ENCODE measurements at places on chromosomes 7 and 10.

DNA sequence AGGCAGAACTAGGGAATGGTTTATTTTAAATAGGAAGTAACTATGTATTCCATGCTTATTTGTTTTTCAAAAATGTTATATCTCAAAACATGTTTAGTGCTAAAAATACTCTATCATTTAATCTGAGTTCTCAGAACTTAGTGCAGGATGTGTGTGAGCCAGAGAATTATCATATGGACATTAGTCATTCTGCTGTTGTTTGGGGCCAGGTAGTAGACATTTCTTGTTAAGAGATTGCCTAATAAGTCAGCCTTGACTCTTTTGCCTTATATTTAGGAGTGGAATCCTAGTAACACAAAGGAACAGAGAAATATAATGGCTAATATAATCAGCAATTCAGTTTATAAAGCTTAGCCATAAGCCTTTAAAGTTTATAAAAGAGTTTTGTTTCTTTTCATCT, 149.8 kb downstream of the CCSER2 start:
- DNase-seq, result no peak

DNA sequence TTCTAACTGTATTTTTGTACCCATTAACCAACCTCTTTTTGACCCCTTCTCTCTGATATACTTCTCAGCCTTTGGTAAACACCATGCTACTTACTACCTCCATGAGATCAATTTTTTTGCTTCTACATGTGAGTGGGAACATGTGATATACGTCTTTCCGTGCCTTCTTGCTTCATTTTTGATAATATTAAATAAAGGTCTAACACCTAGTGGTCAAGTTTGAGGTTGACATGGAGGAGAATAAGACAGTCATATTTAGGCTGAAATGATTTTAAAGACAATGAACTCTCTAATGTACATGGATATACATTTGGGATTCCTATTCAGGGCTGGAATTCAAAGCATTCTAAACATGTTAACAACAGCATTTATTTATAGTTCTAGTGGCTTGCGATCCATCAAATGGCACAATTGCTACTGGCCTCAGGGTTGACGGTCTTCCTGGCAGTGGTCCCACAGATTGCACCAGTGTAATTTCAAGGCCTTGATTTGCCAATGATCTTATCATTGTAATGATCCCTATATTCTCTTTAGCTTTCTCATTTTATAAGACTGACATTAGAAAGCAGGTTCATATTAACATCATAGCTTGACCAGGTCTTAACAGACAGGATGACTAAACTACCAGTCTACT, 315.9 kb upstream of the ETV1 start:
- no peak for DNase-seq

GRCh38 chr10:6301488-6302075, 98.8 kb downstream of the PFKFB3 start:
- DNase-seq, result no peak

DNA sequence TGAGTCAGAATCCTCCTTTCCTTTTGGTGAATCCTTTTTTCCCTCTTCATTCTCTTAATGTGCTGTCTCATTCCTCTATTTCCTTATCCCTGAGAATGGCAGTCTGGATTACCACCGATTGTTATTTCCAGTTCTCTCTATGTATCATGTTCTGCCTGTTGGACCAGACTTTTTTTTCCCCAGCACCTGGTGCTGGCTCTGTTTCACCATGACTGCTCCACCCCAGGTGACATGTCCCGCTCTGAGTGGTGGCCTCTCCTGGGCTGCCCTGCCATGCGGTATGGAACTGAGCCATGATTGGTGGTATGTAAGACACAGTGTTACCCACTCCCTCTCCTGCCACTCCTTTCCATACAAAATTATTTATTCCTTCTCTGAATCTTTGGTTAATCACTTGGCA, 399.9 kb downstream of the GATA3 start:
- no peak for DNase-seq

GRCh38 chr7:164882-165660, 27.3 kb upstream of the FAM20C start:
- DNase-seq, result no peak

GRCh38 chr10:5618042-5618441, 48.4 kb downstream of the ASB13 start:
- no peak for DNase-seq

DNA sequence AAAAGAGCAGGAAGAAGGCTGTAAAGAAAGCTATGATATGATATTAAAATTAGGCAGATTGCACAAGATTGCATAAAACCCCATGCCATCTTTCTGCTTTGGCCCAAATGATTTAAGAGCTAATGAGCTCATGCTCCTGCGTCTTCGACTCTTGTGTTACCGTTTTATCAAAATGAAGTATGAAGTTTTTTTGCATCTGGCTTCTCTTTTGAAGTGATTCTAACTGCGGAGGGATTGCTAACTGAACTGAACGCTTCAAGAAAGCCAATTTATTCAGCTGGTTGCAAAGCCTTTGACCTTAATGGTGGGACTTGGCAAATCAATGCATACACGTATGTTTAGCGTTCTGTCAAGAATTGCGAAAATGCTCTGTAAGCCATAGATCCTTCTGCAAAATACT, 282.9 kb downstream of the TWIST1 start:
- no peak for DNase-seq

DNA sequence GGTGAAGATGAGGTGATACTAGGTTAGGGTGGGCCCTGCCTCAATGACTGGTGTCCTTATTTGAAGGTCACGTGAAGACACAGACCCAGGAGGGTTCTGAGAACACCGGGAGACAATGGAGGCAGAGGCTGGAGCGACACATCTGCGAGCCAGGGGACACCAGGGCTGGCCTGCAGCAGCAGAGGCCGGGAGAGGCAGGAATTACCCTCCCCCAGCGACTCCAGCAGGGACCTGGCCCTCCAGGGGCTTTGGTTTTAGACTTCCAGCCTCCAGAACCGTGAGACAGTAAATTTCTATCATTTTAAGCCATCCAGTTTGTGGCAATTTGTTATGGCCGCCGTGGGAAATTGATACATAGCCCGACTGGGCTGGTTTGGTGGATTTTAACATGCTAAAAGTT, 152.2 kb downstream of the DNAJB6 start:
- DNase-seq, result no peak

GRCh38 chr10:36717118-36717517, 408.3 kb upstream of the ANKRD30A start:
- no peak for DNase-seq

- no peak for DNase-seq
Observed at GRCh38 chr10:31404640-31405039, 85.6 kb downstream of the ZEB1 start.

DNA sequence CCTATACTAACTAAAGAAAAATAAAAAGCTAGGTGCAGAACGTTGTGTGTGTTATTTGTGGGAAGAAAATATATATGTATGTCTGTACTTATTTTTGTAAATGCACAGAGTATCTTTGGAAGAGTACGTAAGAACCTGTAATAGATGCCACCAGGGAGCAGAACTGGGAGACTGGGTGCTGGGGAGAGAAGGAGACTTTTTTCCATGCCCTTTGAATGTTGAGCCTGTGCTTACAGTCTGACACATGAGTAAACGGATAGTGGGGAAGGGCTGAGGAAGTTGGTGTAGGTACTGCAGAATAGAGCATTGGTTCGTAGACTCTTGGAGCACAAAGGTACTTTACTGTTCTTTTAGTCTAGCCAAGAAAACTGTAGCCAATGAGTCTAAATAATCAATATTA, 1.3 kb upstream of the SCRN1 start:
- DNase-seq, result no peak

DNA sequence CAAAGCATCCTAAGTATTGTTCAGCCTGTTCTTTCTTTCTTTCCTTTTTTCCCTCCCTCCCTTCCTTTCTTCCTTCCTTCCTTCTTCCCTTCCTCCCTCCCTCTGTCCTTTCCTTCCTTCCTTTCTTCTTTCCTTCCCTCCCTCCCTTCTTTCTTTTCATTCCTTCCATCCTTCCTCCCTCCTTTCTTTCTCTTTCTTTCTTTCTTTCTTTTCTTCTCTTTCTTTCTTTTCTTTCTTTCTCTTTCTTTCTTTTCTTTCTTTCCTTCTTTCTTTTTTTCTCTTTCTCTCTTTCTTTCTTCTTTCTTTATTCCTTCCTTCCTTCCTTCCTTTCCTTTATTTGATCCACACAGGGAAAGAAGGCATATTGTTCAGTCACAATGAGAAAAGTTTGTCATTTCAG, 21.2 kb downstream of the PNLIP start:
- no peak for DNase-seq

DNA sequence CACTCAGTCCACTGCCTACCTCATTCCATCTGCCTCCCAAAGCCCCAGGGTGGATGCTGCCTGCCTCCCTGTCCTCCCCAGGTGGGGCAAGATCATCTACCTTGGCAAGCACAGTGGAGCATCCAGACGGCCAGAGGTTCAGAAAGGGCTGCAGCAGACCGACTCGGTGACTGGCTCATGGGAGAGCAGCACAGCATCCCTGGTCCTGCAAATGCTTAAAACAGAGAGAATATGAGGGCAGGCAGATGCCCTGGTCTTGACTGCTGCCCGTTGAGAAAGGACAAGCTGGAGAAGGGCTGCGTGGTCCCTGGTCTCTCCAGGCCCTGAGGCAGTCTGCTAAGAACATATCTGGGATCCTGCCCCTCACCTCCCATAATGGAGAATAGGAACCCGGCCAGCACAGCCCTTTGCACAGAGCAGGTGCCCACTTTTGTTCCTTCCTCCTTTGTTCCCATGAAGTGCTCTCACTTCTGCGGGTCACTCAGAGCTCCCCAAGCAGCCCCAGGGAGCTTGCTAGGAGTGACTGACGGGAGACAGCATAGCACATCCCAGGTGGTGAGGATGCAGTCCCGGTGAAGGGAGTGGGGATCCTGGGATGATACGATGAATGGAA, 1.4 kb downstream of the HPS1 start:
- no peak for DNase-seq

- DNase-seq, result no peak
Observed at GRCh38 chr7:149367418-149368180, 93.3 kb downstream of the ZNF777 start.

DNA sequence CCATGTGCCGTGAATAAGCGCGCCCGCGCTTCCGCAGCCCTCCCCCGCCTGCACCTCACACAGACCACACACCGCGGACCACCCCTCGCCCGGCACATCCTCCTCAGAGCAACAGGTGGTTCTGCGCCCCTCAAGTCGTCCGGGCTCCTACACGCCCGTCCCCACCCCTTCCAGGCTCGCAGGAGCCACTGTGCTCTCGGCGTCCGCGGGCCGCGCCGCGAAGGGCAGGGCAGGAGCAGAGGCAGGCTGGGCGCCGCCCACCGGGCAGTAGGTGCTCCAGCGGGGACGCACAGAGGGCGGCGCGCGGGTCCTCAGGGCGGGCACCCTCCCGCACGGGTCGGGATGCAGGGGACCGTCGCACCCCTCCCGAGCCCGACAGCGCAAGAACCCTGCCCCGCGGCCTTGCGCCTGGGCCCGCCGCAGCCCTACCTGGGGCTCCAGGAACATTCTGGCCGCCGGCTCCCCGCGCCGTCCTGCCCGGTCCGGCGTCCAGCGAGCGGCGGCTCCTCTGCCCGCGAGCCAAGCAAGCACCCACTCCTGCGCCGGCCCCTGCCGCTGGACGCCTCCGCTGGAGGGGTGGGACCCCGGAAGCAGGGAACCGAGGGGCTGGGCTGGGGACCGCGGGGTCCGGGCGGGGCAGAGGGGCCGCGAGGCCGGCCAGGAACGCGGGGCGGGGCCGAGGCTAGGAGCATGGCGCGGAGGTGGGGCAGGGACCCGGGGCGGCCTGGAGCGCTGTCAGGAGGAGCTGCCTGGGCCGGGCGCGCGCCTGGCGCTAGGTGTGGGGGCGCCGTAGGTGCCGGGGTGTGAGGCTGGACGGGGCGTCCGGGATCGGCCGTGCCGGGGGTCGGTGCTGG, 37.4 kb downstream of the RASGEF1A start:
- peak; percentile 62 for DNase-seq

GRCh38 chr10:129744134-129745111, 219.7 kb downstream of the EBF3 start:
- DNase-seq, result no peak

DNA sequence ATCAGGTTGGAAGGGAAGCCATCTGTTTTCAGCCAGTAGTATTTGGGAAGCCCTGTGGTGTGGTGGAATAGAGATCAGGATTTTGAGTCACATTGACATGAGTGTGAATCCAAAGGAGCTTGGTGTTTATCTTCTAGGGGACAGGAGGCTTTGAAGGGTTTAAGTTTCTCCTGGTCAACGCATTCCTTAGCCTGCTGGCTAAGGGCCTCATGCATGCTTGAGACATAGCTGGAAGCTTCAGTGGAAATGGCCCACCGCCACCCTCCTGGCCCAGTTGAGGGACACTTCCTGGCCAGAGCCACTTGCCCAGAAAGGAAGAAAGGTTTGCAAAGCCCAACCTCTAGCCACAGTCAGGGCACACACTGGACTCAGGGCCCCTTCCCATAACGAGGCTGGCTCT, 70.9 kb downstream of the CDK1 start:
- no peak for DNase-seq
